ENCODE measurements at places on chromosomes 1 and 21.

- DNase-seq = no peak
Measured at GRCh38 chr1:44484155-44484688, 79.2 kb downstream of the RNF220 start.

DNA sequence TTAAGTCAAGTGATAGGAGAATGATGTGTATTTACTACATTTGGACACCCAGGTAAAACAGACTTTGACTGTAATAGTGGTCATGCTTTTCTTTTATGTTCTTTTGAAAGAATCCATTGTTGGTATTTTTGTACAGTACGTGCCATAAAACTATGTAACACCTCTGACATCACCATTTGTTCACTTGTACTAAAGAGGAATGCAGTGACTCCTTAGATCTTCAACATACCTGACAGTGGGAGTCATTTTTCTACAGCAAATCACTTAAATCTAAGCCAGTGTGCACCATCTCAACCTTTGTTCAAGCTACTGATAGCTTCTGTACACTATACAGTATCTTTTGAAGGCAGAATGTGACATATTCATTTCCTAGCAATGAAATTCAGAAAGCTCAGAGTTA, 6.3 kb upstream of the PLD5 start:
- no peak for DNase-seq

- DNase-seq = no peak
Measured at GRCh38 chr1:67977756-67978155, 72.7 kb downstream of the DIRAS3 start.

DNA sequence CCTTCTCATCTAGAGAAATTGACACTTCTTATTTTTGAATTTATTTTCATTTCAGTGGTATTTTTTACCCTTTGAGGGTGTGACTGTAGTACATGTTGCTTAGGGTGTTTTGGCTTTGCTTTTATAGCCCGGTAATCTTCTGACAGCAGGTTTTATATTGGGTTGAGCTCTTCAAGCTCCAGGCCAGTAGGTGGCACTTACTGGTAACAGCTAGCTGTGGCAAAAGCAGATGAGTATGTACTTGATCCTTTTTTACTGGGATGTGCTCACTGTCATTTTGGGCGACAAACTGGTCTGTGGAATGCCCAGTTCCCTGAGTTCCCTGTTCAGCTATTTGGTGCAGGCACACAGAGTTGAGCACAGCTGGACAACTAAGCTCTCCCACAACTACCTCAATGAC, 916.2 kb upstream of the B3GALT2 start:
- no peak for DNase-seq

GRCh38 chr1:164759979-164760469, 201.0 kb downstream of the PBX1 start:
- no peak for DNase-seq

DNA sequence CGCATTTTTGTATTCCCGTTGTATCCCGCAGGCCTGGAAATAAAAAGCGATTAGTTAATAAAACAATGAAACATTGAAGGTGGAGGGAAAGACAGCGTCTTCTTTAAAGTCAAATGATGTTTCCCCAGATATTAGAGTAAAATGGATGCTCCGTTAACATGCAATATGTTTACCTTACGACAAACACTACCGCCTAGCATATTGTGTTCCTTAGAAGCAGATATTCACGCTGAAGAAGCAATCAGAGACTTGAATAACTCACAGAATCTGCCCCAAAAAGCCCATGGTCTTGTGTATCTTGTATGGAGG, 583 bp upstream of the B4GALT3 start:
- DNase-seq = no peak

DNA sequence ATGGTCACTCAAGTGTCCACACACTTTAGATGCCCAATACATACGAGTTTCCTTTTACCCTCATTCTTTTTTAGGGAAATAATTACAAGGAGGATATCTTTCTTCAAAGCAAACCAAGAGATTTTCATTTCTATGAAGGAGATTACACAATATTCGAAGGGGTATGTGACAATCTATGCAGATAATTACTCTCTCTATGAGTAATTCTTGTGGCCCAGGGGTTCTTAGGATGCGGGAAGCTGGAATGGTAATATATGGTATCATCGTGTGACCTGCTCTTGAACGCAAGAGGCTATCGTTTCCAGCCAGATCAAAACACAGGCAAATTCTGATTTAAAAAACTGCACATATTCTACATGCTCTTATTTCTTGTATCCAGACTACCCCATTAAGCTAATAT, 14.6 kb downstream of the DSCAM start:
- DNase-seq = no peak

GRCh38 chr1:104733866-104734265, 984.2 kb downstream of the AMY1C start:
- DNase-seq = no peak

DNA sequence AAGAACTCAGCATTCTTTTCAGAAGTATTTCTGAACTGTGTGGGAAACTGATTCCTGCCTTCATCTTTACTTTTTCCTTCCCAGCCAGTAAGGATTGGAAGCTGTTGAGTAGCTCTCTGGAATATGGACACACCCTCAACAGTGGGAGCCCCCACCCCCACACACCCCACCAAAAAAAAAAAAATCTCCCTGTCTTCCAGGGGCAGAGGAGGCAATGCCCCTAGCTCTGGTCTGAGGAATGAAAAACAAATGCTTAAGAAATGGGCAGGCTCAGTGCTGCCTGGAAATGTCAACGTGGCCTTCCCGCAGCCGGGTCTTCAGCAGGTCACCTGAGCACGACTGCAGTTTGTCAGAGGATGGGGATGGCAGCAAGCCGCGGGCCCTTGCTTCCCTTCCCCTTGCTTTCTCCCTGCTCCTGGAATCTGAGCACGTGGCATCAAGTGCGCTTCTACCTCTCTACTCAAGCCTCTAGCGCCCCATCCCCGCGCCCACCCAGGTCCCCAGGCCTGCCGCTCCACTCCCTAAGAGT, 479 bp downstream of the RGS16 start:
- no peak for DNase-seq

DNA sequence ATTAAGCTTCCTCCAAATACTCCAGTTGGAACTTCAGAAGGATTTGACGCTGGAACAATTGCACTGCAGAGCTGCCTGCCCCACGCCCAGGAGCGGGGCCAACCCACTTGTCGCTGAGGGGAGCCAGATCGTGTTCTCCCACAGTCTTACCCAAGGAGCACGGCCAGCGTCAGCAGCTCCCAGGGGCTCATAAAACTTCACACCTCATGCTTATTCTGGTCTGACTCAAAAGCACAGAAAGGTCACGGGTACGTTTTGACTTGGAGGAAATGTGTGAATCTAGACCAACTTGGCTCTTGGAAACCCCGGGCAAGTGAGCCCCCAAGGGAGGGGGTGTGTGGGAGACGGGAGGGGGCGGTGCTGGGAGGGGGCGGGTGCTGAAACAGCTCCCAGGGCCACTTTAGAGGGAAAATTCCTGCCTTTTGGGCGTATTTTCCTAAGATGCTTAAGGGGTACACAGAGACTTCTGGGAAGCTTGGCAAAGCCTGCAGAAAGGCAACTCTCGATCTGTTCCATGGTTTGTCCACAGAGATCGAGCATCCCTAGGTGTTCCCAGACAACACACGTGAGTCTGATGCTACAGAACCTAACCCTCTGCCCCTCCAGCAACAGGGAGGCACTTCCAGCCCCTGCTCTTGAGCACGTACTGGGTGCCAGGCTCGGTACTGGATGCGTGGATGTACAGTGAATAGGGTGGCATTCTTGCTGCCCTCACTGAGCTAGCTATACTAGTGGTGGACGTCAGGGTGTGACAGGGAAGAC, 98.9 kb downstream of the DHRS3 start:
- DNase-seq = no peak

DNA sequence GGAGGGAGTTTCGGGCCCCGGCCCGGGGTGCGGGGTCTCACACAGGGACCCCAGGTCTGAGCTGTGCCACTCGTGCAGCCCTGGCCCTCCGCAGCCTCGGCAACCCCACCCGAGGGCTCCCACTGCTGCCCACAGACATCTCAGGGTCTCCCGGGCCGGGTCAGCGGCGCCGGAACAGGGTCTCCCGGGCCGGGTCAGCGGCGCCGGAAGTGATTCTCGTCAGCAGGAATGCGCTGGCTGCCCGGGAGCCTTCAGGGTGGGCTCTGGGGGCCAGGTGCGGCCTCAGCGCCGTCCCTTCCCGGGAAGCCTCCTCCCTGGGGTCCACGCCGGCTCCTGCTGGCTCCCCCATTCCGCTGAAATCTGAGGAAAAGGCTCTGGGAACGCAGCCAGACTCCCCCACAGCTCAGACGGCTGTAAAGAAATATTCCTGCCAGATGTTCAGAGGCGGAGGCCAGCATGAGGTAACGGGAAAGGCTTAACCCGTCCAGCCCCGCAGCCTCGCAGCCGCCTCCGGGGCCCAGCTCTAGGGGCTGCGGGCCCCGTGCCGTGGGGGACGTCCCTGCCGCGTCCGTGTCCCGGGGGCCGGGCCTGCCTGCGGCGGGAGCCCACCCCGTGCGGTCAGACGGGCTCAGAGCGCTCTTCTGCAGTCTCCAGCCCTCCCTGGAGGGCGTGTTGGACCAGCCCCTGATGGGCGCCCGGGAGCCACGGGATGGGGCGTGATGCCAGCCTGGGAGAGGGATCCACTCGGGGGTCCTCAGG, 8.7 kb upstream of the COL6A1 start:
- DNase-seq = no peak

GRCh38 chr1:192811594-192812239, 2.9 kb downstream of the RGS2 start:
- DNase-seq = no peak

DNA sequence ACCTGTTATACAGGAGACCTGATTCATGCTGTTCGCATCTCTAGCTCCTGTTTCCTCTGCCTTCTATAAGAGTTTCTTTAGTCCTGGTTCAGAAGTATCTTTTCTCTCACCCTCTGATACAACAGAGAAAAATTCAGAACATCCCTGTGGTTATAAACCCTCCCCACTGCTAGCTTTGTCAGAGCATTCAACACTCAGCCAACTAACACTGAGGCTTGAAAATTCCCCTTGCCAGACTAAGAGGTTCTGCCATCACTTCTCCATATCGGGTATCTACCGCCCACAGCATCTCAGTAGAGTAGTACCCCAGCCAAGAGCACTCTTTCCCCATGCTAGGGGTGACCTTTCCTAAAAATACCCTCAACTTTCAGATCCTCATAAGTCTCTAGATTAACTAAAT, 19.6 kb upstream of the PIK3R3 start:
- DNase-seq = no peak

DNA sequence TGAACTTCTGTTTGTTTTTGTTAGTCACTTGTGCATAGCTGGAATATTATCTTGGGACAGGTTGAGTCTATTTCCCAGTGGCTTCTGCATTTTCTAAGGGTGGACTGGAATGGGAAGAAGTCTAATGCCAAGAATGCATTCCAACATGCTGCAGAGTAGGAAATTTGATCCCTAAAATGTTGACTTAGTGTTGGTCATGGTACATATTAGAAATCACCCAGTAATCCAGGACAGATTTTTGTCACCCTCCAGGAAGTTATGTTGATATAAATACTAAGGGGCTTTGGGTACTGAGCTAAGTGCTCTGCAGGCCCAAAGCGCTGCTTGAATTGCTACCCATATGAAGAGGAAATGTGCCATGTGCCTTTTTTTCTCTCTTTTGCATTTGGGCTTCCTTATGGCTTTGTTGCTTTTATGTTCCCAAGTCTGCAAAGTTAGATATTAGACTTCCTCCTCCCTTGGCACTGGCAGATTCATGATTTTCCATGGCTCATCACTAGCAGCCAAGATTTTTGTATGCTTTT, 10.0 kb downstream of the ARID1A start:
- no peak for DNase-seq

DNA sequence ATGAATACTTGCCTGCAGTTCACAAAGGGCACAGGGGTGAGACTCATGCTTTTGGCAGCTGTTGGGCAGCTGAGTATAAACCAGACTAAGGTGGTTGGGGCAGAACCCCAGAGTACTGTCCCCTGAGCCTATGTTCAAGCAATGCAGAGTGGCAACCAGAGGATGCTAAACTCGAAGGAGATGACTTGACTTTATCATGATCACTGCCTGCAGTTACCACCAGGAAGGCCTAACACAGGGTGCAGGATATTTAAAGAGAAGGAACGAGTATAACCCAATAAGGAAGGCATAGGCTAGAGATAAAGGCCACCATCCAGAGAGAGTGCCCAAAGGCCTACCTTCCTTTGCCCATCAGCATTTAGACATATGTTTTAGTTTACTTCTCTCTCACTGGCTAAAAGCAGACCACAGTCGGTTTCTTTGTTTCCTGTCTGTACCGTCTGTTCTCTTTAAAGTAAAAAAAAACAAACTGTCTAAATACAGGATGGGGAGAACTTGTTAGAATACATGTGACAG, 83.3 kb downstream of the MPZL1 start:
- no peak for DNase-seq

DNA sequence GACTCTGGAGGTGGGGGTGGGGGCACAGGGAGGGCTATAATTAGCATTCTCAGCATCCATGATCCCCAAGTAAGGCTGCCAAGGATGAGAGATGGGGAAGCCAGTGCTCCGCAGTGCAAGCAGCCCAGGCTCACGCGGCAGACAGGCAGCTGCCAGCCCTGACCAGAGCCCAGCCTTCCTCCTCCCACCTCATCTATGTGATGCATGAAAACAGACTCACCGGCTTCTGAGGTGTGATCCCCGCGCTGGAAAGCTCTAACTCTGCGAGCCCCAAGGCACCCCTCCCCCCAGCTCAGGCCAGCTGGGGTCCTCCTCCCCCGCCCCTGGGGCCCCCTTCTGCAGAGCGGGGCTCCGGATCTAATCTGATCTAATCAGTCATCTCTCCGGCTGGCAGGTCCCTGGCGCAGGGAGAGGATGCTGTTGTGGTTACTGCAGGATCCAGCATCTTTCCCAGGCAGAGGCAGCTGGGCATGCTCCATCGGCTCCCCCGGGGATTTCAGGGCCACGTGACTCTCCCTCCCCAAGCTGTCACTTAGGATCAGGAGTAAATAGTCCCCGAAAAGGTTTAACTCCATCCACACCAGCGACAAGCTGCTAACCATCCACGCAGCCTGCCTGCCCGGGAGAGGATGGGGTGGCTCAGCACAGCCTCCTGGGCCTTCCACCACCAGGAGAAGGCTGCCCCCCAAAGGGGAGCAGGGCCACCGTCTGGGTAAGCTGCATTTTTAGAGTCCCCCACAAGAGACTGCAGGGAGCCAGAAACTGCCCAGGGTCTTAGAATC, at the start of gene PLEKHA6:
Gene PLEKHA6, minus strand, starts transcription at position 456 of the 782 bp plus-strand sequence. CDS start 86,202 bp downstream, outside the sequence.
- no peak for DNase-seq

Data from GOT3 (cell line).